NCI-H1417 treated with DMSO at 0.1 percent for 48 hours (cell line): ENCODE measurements at places on chromosomes 13 and 19.
A peak's percentile ranks its signal among the peaks of the same experiment; 100 is the strongest.

GRCh38 chr13:51245583-51245982 lies 23.4 kb downstream of the FAM124A start:
- DNase-seq = no peak

DNA sequence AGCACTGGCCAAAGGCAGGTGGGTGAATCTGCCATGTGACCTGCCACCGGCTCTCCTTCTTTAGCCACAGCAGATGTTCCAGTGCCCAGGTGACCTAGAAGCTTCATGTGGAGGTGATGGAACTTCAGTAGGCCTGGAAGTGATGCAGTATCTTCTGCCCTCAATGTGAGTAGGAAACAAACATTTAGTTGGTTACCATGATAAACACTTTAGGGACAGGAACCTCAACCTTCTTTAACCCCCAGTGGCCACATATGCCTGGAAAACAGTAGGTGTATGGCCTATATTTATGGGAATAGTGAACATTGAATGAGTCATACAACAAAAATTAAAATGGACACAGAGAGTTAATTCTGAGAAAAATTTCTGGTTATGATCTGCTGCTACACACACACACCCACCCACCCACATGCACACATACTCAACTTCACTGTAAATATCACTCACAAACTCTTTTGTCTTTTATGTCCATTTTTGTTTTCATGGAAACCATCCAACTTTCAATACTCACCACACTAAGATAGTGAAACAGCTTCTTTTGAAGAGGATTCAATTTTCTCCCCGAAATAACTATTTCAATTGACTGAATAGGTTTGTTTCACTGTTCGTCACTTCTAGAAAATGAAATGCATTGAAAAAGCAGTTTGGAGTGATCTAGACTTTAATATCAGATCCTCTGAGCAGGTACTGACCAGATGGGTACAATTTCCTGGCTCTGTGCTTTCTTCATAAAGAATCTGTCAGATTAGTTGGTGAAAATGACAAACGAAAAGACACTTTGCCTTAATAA lies 97.3 kb downstream of the STARD13 start:
- DNase-seq = no peak

GRCh38 chr19:10615429-10616023 lies 9.8 kb upstream of the SLC44A2 start:
- DNase-seq = no peak

- no peak for DNase-seq
Observed at GRCh38 chr19:4034048-4035017, 26.8 kb downstream of the PIAS4 start.

- no peak for DNase-seq
Observed at GRCh38 chr13:34730961-34731360, 211.1 kb upstream of the NBEA start.

DNA sequence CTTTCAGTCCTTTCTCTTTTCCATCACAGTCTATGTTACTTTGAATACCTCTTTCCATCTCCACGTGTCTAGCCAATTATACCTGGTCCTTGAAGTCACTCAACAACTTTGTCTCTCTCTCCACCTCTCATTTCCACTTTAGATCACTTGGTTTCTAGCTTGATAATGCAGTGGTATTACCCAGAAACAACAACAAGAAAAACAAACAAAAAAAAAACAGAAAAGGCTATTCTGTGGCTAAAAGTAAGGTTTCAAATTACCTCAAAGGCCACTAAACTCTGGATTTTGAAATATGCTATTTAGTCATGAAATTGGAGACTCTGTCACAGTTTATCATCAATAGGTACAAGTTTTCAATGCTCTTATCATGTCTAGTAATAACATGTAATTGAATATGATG lies 184.8 kb downstream of the PCDH9 start:
- DNase-seq = no peak

GRCh38 chr19:46529622-46530451 lies 34.2 kb upstream of the PNMA8B start:
- DNase-seq = no peak

GRCh38 chr19:11421371-11422098 lies 2.4 kb upstream of the RGL3 start:
- no peak for DNase-seq

GRCh38 chr13:79776531-79777295 lies 295.8 kb downstream of the NDFIP2 start:
- DNase-seq = no peak

- DNase-seq = peak; percentile 74
Observed at GRCh38 chr13:36913463-36913862, 6.6 kb downstream of the SMAD9 start.

DNA sequence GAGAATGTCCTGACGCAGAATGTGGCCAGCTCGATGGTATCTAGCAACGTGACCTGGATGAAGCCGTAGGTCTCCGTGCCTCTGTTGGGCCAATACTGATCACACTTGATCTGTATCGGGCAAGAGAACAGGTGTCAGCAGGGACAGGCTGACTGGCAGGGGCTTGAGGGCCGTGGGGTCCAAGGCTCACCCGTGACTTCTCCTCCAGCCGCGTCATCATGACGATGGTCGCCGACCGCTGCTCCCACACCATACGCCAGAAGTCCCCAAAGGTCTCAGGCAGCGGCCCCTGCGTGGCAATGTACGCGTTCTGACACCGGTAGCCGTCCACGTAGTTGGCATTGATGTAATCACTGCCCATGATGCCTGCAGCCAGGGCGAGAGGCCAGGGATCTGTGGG lies 126.2 kb downstream of the PTPRS start:
- no peak for DNase-seq

DNA sequence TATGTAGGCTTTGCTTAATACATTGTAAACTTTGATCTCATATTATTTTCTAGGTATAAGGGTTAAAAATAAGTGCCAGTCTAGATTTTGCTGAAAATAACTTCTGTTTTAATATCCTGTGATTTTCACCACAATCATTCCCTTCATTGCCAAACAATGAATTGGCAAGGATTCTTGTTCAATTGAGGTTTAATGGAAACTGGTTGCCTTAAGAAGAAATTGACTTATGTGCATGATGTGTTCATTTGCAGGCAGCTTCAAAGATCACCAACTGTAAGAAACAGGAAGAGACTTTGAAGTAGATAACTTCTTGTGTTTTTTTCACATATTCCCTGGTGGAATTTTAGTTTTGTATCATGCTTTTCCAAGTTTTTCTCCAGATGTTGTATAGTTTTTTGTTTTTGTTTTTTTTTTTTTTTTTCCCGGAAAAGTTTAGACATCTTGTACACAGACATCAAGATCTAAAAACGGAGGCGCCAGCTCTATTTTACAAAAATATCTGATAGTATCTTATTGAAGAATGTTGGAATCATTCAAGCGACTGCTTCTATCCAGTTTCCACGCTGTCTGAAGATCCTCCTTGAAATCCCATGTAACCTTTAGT lies 108.3 kb downstream of the POSTN start:
- no peak for DNase-seq

DNA sequence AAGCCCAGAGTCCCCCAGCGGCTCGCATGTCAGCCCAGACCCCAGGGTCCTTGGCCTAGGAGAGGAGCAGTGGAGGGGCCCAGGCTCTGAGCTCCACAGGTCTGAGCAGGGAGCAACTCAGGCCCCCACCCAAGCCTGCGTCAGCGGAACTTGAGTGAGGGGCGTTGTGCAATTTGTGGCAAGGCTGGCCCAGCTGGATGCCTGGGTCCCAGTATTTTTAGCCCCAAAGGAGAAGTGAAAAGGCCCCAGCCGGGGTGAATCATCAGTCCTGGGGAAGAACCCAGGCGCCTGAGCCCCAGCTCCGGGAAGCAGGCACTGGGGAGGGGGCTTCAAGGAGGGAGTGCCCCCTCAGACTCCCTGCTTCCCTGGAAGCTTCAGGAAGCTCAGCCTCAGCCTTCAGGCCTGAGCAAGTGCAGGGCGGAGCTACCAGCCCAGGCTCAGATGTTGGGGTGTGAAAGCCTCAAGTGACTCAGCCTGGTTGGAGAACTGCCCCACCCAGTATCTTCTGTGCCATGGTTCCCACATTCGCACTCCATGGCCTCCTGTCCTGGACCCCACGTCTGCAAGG lies 7.2 kb downstream of the MED29 start:
- DNase-seq = no peak

DNA sequence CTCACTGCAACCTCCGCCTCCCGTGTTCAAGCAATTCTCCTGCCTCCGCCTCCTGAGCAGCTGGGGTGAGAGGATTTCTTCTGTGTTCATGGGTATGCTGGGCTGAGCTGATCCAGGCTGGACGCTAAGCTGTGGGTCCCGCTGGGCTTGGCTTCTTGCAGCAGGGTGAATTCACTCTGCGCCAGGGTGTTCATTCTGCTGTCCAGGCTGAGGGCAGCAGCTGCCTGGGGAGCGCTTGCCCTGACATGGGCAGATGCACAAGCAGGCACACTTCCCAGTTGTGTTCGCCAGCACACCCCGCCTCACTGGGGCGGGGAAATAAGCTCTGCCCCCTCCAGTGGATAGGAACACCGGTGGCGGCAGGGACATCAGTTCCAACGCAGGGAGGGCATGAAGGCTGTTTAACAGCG lies 7.3 kb upstream of the INAFM1 start:
- DNase-seq = no peak

GRCh38 chr19:42111384-42111783 lies 20.9 kb downstream of the POU2F2 start:
- DNase-seq = no peak

GRCh38 chr19:5109560-5109959 lies 140.6 kb downstream of the KDM4B start:
- no peak for DNase-seq

DNA sequence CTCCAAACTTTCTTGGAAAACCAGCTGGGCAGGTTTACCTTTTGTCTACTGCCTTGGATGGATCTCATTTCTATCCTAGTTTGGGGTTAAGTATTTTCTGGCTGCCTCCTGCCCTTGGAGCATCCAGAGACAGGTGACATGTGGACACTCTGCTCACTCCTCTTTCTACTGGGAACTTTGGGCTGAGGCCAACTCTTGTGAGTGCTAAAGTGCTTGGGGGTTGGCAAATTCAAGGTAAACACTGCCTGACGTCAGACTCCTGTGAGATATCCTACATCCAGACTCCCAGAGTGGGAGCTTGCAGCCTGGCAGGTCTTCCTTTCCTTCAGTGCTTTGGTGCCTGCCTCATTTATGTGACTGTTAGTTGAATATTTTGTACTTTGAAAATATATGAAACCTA lies 388.1 kb downstream of the KCNRG start:
- DNase-seq = no peak

DNA sequence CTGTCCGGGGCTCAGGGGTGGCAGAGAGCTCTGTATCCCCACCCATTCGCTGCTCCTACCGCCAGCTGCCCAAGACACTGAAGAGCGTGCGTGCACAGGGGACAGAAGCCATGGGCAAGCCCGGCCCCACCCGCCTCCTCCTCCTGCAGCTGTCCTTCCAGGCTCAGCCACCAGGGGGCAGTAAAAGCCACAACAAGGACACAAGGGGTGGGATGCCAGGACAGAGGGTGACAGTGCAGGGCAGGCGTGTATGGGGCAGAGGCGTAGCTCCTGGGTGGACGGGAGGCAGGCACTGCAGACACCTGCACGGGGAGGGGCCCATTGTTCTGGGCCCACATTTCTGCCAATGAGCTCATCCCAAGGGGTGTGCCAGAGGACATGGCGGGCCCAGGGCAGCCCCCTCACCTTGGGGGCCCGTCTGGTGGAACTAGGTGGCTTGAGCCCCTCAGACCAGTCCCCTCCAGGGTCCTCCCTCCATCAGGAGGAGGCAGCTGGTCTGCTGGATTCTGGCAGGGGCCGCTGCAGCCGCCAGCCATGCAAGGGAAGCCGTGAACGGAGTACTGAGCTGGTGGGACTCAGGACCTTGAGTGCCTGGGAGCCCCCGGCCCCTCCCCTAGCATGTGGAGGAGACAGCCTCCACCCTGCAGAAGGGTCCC lies 61.2 kb downstream of the MLLT1 start:
- DNase-seq = no peak

DNA sequence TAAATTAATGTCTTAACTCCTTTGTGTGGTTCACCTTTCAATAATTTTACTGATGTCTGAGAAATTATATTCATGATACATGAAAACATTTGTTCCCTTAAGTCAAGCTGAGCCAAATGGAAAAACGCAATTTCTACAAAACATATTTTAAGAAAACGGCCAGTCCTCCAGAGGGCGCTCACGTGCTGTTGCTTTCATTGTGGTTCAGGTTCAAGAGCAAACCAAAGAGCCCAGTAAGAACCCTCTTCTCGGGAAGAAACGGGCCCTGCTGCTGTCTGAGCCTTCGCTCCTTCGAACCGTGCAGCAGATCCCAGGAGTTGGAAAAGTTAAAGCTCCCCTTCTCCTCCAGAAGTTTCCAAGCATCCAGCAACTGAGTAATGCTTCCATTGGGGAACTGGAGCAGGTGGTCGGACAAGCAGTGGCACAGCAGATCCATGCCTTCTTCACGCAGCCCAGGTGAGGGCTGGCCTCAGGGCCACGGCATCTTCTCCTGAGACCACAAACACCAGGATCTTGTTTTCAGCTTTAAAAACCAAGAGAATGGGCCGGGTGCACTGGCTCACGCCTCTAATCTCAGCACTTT lies 4.3 kb downstream of the FAAP24 start:
- peak; percentile 1 for DNase-seq

DNA sequence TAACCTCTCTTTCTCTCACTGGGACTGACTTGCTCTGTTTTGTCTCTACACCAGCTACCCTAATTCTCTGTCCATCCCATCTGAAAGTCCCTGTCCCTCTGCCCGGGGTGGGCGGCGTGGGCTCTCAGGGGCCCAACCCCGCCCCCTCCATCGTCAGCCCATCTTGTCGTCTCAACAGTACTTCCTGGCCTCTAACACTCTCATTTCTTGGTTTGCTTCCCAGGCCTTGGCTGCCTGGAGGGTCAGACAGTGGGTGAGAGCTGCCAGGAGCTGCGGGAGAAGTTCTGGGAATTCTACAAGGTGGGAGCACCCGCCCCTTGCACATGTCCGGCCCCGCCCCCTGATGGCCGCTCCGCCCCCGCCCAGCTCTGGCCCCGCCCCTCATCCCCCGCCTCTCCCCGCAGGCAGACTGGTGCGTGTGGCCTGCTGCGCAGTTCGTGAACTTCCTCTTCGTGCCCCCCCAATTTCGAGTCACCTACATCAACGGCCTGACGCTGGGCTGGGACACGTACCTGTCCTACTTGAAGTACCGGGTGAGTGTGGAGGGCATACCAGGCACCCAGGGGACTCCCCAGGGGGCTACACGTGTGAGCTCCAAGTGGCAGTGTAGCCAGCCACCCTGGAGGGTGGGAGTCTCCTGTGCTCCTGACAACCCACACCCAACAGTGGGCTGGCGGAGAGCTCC lies 1.7 kb downstream of the MPV17L2 start:
- no peak for DNase-seq

- no peak for DNase-seq
Observed at GRCh38 chr13:35600137-35600536, 123.6 kb upstream of the MAB21L1 start.

GRCh38 chr19:50311723-50312635 lies 17.2 kb downstream of the KCNC3 start:
- no peak for DNase-seq

- no peak for DNase-seq
Observed at GRCh38 chr13:87138866-87139265, 532.3 kb upstream of the SLITRK5 start.
